Mesenteric fat pad (tissue), 1 donor: ENCODE measurements at places on chromosomes 12 and 14. TPM values are rescaled to one million over a fixed set of nuclear protein-coding genes. Genes with fewer than 3 reads are reported as not detected.

The SAV1 gene
- total RNA-seq: 47.0 TPM

DNA sequence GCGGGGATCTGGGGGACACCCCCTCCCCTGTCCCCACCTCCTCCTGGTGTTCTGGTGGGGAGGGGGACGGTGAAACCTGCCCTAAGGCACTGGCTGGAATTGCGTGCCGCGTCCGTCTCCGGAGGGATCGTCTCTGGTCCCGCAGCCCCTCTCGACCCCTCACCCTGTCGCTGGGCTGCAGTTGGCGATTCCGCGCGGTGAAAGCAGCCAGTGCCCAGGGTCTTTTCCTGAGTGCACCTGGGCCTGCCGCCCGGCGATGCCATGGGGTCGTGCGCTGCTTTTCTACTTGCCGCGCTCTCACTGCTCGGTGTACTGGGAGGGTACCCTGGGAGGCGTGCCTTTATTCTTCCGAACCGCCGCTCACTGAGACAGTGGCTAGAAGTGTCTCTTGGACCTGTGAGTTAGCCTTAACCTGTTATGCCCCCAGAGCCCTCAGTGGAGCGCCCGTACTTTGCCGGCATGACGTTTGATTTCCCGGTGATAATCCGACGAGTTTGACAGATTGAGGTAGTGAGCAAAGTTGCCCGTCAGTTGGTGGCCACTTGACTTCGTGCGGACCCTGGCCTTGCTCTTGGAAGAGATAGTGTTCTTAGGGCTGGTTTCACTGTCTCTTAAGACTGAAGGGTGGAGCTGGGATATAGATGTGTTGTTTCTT lies 788 bp downstream of the SFSWAP start:
- no peak for DNase-seq

DNA sequence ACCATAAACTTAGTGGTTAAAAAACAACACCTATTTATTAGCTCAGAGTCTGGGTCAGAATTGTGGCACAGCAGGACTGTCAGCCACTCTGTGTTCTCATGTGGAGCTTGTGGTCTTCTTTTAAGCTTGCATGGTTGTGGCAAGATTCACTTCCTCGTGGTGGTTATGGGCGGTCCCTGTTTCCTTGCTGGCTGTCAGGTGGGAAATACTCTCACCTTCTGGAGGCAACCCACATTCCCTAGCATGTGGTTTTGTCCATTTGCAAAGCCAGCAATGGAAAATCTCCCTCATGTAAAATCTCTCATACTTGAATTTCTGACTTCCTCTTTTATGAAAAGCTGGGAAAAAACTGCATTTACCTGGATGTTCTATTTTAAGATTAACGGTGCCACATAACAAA lies 229.8 kb downstream of the ALX1 start:
- no peak for DNase-seq

DNA sequence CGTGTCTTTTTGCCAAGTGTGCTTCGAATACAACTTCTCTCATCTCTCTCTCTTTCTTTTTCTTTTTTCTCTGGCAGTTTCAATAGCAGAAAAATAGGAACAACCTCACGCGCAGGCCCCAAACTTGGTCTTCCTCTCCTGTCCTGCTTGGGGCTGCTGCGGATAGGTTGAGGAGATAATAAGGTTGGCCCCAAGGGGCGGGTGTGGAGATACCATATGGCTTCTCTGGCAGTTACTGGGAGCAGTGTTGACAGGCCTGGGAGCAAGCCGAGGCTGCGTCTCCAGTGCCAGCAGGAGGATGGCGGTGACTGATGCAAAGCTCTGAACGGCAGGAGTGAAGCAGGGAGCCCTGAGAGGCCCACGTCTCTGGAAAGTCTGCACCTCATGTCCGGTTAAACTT lies 89.5 kb upstream of the MANSC4 start:
- no peak for DNase-seq

The ADGRD1 gene
- total RNA-seq: 28.5 TPM

DNA sequence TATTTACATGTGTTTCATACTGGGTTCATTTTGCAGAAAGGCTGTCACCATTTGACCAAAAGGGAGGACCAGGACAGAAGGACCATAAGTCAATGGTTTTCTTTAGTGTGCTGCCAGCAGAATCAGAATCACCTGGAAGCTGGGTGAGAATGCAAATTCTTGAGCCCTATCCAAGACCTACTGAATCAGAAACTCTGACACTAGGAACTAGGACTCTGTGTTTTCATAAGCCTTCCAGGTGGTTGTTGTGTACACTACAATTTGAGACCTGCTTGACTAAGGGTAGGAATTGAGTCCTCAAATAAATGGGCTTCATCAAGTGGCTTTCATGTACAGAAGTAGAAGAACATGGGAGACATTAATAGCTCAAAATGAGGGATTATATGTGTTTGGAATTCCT lies 32.2 kb downstream of the PDE6H start:
- no peak for DNase-seq

The TMCC3 gene
- total RNA-seq: 15.8 TPM

DNA sequence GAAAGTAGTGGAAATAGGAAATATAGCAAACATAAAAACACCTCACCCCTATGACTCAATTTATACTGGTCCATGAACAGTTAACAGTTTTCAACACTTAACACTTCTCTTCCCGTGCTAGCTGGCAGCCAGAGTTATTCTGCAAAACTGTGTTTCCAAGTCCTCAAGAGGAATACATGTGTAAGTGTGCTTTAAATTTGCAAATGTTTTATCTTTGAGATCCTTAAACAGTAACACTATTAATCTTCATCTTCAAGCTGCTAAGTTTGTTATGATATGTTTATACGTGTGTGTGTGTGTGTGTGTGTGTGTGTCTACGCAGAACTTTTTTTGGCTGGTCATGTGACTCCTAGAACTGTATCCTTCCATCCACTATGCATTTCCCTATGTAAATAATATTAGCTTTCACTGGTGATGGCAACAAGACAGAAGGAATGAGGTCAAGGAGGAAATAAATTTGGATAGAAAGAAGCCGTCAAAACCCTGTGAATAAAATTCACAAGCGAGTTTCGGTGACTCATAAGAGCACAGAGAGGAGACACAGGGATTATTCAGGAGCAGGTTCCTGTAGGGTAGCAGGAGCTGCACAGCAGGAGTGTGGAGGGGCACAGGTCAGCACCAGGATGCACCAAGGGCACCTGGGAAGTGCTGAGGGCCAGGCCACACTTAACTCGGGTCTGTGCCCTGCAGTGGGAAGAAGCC lies 105.9 kb upstream of the ETV6 start:
- no peak for DNase-seq

DNA sequence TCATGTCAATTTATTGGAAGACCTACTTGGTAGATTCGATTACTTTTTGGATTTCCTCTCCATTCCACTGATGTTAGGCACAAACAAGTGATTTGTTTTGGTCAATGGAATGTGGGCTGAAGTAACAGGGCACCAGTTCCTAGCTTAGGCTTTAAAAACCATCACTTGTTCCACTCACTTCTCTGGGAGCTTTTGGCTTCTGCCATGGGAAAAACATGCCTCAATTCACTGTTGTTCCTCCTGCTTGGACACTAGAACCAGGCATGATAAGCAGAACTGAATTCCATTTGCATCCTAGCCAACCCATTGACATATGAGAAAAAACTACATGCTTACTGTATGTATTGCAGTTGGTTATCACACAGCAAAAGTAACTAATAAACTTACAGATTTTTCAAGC lies 47.8 kb downstream of the LLPH start:
- DNase-seq: no peak

DNA sequence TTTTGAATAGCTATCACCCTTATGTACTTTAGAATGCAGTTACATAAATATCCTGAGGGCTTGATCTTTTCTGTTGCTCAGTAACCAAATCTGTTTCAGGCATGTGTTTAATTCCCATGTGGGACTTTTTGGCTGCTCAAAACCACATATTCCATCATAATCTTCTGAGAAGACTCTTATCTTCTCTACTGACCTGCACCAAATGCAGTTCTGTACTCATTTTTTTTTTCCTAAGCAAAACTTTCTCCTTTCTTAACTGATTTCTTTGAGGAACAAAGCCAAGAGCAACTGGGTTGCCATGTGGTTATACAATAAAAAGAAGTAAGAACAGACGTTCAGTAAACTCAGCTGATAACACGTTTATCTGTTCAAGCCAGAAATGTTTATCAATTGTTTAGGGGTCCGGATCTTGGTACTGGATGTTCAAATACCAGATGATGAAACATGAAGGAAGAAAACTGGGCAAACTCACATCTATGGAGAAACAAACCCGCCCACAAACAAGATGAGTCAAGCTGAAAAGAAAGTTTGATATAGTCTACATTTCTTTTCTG lies 50.1 kb downstream of the TMEM132C start:
- DNase-seq: no peak

The CMKLR1 gene
- total RNA-seq: 26.0 TPM

- no peak for DNase-seq
Measured at GRCh38 chr12:3045494-3045893, 31.7 kb upstream of the TSPAN9 start.
